ENCODE measurements at places on chromosomes 12 and 14.

- ATAC-seq, result no peak
Observed at GRCh38 chr12:66258011-66258410, 44.3 kb upstream of the HELB start.

- no peak for ATAC-seq
Observed at GRCh38 chr14:53032838-53033390, 82.1 kb upstream of the FERMT2 start.

DNA sequence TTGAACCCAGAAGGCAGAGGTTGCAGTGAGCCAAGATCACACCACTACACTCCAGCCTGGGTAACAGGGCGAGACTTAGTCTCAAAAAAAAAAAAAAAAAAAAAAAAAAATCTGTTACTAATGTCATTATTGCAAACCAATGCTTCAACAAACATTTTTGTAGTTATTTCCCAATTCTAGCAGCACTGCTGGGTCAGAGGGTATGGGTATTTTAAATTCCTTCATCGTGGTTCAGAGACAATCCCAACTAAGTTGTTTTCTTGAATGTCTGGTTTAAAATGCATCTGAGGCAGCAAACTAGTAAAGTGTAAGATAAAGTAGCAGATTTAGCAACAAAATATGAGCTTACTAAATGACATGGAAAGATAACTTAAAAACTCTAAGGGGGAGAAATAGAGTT, 65.6 kb downstream of the FERMT2 start:
- no peak for ATAC-seq

DNA sequence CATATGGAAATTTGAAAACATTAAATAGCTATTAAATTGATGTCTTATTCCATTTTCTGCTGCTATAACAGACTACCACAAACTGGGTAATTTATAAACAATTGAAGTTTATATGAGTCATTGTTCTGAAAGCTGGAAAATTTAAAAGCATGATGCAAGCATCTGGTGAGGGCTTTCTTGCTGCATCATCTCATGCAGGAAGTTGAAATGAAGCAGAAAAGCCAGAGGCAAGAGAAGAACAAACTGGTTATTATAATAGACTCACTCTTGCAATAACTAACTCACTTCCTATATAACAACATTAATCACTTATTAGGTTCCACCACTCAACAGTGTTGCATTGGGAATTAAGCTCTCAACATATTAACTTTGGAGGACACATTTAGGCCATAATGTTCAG, 1277.4 kb downstream of the LRFN5 start:
- peak; percentile 65 for ATAC-seq

DNA sequence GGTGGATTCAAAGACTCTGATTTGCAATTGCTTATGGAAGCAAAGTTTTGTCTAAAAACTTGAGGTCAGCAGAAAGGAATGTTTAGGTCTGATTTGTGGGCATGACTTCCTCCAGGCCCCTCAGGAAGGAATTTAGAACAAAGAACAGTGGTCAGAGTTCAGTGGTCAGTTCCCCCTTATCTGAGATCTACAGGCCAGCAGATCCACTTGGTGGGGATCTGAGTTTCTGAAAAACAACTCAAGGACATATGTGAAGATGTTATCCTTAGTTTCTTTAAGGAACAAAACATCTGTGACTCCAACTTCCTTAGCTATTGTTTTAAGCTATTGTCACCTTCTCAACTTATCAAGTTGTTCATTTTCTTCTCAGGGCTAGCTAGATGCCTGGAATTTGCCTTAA, 28.0 kb upstream of the NAA30 start:
- no peak for ATAC-seq

DNA sequence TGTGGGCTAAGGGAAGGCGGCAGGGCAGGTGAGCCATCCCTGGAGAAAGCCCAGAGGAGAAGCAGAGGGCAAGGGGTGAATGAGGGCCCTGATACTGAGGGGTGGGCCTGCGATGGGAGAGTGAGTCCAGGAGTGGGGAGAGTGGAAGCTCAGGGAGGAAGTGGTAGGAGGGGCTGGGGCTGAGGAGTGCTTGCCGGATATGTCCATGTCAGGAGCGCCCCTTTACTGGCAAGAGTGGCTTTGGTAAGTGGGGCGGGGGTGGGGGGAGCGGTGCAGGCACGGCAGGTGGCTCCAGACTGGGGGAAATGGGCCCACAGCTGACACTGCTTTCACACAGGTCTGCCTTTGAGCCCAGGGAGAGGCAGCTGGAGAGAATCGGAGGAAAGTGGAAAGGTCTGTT, 86.4 kb upstream of the GPR68 start:
- no peak for ATAC-seq

DNA sequence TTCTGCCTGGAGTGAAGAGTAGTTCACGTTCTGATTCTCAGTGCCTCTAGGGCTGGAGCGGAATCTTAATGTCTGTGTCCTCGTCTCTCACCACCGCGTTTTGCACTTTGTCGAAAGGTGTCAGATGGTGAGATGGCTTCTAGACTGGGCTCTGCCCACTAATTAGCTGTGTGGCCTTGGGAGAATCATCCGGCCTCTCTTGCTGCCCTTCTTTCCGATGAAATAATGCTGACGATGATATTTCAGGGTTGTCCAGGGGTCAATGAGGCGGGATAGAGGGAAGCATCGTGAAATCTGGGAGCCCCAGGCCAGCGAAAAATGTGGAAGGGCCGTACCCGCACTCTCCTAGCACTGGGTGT, 811 bp upstream of the GALNT16 start:
- ATAC-seq, result no peak

DNA sequence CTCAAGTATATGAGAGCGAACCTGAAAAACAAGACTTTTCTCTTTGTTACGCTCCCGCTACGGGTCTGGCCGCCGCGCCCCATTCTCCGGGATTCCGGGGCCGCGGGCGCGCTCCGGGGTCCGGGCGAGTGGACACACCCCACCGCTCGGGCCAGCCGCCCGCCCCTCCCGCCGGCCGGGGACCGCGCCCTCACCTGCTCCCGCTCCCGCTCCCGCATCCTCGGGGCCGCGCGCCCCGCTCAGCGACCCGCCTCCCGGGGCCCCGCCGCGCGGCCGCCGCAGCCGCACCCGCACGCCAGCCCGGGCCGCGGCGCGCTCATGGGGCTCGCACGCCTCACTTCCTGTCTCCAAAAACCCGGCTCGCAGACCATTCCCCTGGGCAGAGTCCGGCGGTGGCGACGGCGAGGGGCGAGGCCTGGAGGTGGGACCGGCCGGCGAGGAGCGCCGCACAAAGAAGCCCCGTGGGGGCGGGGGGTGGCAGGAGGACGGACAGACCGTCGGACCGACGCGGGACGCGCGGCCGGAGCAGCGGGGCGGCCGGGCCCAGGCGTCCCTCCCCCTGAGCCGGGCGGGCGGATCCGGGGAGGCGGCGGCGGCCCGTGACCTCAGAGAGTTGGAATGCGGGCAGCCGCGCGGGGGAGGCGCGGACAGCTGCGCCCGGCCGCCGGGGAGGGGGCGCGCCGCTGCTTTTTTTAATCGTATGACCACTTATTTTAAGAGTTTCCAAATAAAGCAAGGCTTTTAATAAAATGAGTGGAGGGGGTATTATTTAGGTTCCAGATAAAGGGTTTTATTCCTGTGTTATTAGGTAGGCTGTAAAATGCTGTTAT, at the start of gene PTPN21:
TSS of gene PTPN21 (minus strand) at position 551 of the 830 bp plus-strand sequence. CDS start 4,590 bp downstream, outside the sequence.
- ATAC-seq, result peak; percentile 76

- ATAC-seq, result peak; percentile 62
Observed at GRCh38 chr14:32710731-32711680, 227.7 kb upstream of the NPAS3 start.

GRCh38 chr14:61215222-61216020, 65.7 kb downstream of the TMEM30B start:
- no peak for ATAC-seq

DNA sequence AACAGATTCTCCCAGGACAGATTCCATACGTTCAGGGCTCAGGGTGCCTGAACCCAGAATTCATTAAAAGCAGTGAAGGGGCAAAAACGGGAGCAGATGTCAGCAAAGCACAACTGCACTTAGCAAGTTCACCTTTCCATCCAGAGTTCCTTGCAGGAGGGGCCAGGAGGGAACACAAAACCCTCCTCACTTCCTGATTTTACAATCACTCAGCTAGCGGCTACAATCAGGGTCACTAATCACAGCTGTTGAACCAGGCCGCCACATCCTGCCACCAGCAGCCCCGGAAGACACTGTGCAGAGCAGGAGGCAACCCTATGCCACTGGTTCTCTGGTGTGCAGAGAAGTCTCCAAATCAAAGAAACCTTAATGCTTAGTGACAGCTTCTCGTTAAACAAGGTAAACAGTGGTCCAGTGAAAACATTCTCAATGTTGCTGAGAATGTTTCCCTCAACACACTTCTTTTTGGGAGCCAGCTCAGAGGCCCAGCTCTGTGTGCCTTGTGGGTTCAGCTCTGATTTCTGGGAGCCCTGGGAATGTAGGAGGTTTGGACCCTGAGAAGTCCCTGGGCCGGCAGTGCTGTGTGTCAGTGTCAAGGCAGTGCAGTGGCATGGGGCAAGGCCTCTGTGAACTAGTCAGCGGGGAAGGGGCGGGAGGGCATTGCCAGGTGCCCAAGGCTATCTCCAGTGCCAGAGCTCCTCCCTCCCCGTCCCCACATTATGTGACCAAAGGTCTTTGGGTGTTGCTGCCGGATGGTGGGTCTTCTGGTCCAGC, 54.5 kb downstream of the VCPKMT start:
- peak; percentile 30 for ATAC-seq

DNA sequence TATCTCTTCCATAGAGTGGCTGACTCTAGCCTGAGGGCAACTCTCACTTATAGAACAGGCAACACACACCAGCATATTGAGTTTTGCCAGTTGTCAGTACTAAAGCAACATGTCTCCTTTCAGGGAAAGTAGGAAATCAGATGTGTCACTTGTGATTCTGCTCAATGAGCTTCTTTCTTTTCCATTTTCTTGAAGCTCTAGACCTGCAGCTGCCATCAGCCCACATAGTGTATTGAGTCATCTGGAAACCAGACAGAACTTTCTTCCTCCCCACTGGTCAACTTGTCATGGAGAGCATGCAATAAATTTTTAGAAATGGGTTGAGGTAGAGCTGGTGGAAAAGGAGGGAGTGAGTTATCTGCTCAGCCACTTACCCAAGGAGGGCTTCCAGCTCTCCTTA, 209.0 kb upstream of the PLEKHG7 start:
- ATAC-seq, result no peak

GRCh38 chr14:24329736-24330135, 5.1 kb downstream of the ADCY4 start:
- ATAC-seq, result no peak

DNA sequence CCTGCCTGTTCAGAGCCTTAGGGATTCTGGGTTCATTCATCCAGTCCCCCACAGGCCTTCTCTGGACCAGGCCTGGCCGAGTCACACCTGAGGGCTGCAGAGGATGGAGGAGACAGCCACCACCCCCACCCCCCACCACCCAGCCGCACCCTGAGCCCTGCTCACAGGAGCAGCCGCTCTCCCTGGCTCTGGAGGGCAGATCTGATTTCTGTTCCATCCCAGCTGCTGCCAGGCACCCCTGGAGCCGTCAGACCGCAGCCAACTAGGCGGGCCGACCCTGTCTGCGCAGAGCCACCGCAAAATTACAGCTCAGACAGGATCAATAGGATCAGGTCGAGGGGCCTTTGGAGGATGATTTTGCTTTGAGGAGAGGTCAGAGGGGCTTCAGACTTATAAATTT, 154.6 kb upstream of the MYL2 start:
- ATAC-seq, result no peak

- peak; percentile 20 for ATAC-seq
Observed at GRCh38 chr14:104689881-104690711, 678 bp downstream of the INF2 start.

GRCh38 chr14:78401866-78402265, 231.7 kb downstream of the NRXN3 start:
- ATAC-seq, result no peak

GRCh38 chr12:12088147-12088546, 17.4 kb downstream of the BCL2L14 start:
- no peak for ATAC-seq

DNA sequence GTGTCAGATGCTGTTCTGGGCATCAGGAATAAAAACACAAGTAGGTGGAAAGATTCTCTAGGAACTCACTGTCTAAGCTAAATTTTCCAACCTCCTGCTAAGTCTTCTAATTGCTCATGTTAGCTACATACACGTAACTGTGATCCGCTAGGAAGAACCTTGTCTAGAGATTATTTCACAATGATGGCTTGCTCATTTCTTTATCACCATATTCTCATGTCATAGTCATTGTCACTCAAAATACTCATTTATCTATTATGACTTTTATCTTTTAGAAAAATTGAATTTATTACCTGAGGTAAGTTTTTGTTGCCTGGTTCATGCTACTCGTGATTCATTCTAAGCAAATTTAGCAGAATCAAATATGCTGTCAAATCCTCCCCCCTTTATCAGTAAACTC, 1402.4 kb upstream of the FLRT2 start:
- no peak for ATAC-seq

- ATAC-seq, result peak; percentile 91
Observed at GRCh38 chr12:65948320-65949008, 124.2 kb downstream of the HMGA2 start.

- ATAC-seq, result no peak
Observed at GRCh38 chr12:110960795-110961194, 40.4 kb upstream of the MYL2 start.

DNA sequence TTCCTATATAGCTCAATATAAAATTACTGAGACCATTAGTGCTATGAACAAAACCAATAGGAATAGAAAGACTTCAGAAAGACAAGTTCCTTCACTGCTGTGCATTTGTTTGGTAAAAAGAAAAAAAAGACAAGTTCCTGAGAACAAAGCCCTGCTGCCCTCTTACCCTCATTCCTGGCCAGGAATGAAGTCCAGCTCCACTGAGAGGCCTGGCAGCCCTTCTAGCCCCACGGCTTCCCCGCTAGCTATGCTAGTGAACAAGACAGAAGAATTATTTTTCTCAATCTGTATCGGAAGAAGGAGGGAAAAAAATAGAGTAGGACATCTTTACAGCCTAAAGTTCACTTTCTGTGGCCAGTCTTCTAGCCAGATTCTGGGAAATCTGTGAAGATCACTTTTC, 1.6 kb downstream of the MFAP5 start:
- no peak for ATAC-seq

DNA sequence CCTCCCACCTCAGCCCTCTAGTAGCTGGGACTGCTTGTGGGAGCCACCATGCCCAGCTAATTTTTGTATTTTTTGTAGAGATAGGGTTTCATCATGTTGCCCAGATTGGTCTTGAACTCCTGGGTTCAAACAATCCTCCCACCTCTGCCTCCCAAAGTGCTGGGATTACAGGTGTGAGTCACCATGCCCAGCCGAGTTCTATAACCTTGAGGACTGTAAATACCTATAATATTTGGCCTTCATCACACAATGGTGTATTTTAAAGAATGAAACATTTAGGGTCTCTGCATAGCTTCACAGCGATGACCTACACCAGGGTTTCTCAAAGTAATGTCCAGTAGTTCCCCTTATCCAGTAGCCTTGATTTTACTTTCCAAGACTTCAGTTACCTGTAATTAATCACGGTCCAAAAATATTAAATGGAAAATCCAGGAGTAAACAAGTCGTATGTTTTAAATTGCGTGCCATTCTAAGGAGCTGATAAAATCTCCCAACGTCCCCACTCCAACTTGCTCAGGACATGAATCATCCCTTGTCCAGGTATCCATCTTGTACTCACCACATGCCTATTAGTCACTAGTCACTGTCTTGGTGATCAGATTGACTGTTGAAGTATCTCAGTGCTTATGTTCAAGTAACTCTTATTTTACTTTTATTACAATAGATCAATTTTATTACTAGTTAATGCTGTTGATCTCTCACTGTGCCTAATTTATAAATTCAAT, 368.2 kb downstream of the BTG1 start:
- ATAC-seq, result no peak

- ATAC-seq, result no peak
Observed at GRCh38 chr14:53295985-53296582, 143.0 kb upstream of the DDHD1 start.

- peak; percentile 98 for ATAC-seq
Observed at GRCh38 chr14:64444984-64445845, 20.1 kb upstream of the AKAP5 start.
